Osteocyte (in vitro differentiated cells): ENCODE measurements at places on chromosomes 11 and 22.

GRCh38 chr11:35992548-35992947 is 48.7 kb downstream of the LDLRAD3 start:
- no peak for DNase-seq

DNA sequence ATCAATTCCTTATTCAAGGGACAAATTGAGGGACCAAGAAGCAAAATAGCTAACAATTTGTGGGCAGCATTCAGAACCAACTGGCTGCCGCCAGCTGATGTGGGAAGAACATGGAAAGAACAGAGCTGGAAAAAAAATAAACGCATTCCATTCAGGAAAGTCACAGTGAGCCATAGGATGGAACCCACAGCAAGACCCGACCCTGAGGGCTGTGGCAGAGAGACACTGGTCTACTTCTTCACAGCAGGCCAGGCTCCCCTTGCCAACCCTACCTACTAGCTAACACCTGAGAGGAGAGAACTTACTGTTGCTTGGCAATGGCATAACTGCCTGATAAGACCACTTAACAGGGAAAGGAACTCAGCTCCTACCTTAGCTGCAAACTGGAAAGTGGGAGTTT is 123.5 kb upstream of the APOA1 start:
- no peak for DNase-seq

DNA sequence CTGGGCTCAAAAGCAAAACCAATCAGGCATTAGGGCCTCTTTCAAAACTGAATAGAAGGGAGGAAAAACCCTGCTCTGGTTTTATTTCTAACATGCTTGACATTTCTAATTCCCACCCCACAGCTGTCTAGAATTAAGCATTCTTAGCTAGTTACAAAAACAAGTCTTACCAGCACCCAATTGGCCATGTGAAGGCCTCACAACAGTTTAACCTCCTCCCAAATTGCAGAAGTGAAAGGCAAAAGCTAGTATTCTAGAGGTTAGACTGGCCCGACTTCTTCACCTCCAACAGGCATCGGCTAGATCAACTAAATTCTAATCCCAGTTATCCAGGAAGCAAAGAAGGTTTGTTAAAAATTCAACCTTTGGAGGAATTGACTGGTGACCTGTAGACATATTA is 6.5 kb downstream of the SF1 start:
- no peak for DNase-seq

DNA sequence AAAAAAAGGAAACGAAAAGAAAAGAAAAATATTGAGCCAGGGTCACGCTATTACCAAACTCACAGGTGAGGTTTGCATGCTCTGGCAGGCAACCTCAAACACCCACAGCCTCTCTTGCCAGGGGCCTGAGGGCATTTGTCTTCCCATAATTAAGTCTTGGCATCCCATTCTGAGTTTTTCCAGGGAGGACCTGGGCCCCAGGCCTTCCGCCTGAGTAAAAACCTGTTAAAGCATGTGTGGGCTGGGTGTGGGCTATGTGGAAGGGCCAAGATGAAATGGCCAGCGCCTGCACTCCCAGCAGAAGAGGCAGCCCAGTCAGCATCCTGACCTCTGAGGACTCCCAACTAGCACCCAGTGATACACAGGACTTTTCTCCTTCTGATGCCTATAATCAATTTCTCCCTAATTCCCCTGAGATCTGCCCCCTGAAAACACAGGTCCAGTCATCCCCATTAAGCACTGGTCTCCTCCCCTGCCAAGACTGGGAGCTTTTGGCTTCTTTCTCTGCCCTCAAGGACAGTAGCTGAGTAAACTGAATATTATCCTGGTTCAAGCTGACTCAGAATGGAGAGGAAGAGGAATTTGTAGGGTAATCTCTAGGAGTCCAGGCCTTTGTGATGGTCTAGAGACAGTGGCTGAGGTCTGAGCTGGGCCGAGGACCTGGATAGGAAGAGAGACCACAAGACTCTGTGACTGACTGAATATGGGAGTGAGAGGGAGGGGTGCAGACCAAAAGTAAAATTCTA is 35.6 kb upstream of the ACER3 start:
- peak; percentile 23 for DNase-seq

GRCh38 chr22:29259253-29259899 is 8.4 kb downstream of the RHBDD3 start:
- peak; percentile 54 for DNase-seq

- no peak for DNase-seq
These were observed 118.3 kb upstream of the LMO1 start for GRCh38 chr11:8381871-8382396.

- no peak for DNase-seq
These were observed 14.1 kb downstream of the CAPRIN1 start for GRCh38 chr11:34065505-34066203.

GRCh38 chr11:46003572-46003971 is 81.1 kb downstream of the LARGE2 start:
- no peak for DNase-seq

GRCh38 chr11:128262463-128263345 is 324.7 kb downstream of the ETS1 start:
- DNase-seq = no peak

DNA sequence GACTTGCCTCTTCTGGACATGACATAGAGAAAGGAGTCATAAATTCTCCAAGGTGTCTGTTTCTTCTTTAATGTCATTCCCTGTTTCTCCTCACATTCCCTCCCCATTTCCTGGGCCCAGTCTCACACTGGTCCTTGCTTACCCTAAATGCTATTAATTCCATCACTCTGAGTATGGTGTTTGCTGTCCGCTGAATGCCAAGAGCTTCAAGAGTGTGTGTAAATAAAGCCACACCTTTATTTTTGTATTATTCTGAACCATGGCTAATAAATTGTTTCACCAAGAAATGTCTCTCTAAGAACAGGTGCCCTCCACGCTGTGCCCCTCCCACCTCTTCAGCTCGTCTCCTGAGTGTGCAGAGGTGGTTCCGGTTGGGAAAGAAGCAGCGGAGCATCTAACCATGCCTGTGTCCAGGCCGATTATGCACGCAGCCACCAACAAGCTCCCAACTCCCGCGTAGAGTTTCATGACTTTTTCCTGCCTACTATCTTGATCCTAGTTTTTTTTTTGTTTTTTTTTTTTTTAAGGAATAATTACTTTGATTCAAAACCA is 8.6 kb downstream of the TMEM121B start:
- DNase-seq = no peak

- DNase-seq = peak; percentile 25
These were observed 5.5 kb downstream of the C11orf16 start for GRCh38 chr11:8927233-8927632.

GRCh38 chr11:1772270-1773130 is 8.8 kb upstream of the CTSD start:
- DNase-seq = peak; percentile 93

GRCh38 chr11:1335264-1335810 is 25.9 kb upstream of the TOLLIP start:
- DNase-seq = no peak
